ENCODE measurements at places on chromosomes 2 and 18.

DNA sequence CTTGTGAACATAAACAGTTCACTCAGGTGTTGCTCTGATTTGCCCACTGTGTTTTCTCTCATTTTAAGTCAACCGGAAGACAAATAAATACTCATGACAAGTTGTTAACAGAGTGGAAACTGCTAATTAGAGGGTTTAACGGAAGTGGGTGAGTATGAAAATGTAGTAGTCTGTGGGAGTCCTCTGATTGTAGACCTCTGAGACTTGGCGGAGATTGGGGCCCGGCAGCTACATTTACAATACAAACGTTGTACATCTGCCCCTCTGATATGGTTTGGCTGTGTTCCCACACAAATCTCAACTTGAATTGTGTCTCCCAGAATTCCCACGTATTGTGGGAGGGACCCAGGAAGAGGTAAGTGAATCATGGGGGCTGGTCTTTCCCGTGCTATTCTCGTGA is 107.3 kb upstream of the FAM98A start:
- DNase-seq = no peak

DNA sequence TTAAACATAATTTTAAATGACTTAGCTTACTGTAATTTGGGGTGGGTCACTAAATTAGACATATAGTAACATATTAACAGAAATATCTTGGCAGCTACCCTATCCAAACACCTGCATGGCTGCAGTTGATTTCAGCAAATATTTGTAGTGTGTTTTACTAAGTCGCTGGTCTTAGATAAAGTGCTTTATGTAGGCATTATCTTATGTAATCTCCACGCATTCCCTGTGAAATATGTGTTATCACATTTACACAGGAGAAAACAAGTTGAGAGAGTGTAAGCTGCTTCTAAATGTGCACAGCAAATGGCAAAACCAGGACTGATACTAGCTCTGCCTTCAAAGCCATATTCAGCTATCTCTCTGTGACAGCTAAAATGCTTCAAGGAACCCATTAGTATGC is 72.0 kb downstream of the NYAP2 start:
- DNase-seq = no peak

GRCh38 chr2:46120792-46121555 is 176.2 kb upstream of the EPAS1 start:
- DNase-seq = no peak

- no peak for DNase-seq
Measured at GRCh38 chr2:235634435-235635158, 140.8 kb downstream of the AGAP1 start.
